ENCODE measurements at places on chromosomes 1 and 21. TPM values are rescaled to one million over a fixed set of nuclear protein-coding genes. Genes with fewer than 3 reads are reported as not detected.

- H3K4me1 ChIP-seq = no peaks in the 10 kb centered on the region
- H3K36me3 ChIP-seq = no peaks in the 10 kb centered on the region
- no peaks in the 10 kb centered on the region for H3K27me3 ChIP-seq
- H3K27ac ChIP-seq = no peak within 1 kb of the TSS
- DNase-seq = no peak
Observed at GRCh38 chr1:160646711-160647328, at the start of gene SLAMF1. TSS of gene SLAMF1 (minus strand) at chr1:160647044. CDS start at chr1:160646945, 99 bp downstream.

GRCh38 chr1:178039891-178040290 lies 54.0 kb upstream of the RASAL2 start:
- no peak for DNase-seq
- no peak overlapping the region for H3K27ac ChIP-seq
- H3K4me3 ChIP-seq = no peak overlapping the region
- no peaks in the 10 kb centered on the region for H3K36me3 ChIP-seq
- H3K4me1 ChIP-seq = no peaks in the 10 kb centered on the region

DNA sequence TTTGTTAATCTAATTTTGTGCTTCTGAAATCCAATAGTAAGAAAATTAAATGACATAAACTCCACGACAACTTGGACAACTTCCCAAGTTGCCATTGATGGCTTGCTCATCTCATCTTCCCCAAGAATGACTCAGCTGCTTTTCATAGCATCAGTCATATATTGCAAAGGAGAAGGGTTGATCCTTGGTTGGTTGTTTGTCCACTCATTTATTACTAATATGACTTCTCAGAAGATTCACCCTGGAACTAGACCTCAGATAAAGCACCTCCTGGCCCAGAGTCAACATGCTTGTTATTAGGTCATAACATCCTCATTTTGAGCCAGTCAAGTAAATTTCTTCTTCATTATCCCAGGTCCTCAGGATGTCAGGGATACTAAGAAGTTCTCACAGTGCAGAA lies 2.3 kb upstream of the LCE3D start:
- H3K36me3 ChIP-seq = no peaks in the 10 kb centered on the region
- H3K27me3 ChIP-seq = no peaks in the 10 kb centered on the region
- H3K4me1 ChIP-seq = no peaks in the 10 kb centered on the region
- H3K4me3 ChIP-seq = no peak overlapping the region
- no peak for DNase-seq

DNA sequence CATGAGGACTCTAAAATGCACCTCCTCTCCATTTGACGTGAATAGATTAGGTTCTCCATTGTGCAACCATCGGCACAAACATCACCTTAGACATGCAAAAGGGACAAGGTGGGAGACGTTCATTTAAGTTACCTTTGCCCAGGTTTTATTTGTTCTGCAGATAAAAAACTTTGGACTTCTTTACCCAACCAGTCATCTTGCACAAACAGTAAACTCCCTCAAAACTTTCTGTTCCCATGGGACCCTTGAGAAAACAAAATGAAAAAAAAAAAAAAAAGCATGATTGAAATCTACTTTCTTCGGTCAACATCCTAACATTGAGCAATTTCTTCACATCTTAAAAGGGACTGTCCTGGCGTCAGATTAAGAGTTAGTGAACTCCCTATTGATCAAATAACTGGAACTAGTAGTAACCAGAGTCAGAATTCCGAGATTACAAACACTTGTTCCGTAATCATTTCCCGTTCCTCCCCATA lies 31.4 kb upstream of the PROX1 start:
- no peak for DNase-seq
- H3K4me1 ChIP-seq = no peaks in the 10 kb centered on the region
- H3K36me3 ChIP-seq = no peaks in the 10 kb centered on the region
- H3K4me3 ChIP-seq = no peak overlapping the region
- H3K27ac ChIP-seq = no peak overlapping the region

DNA sequence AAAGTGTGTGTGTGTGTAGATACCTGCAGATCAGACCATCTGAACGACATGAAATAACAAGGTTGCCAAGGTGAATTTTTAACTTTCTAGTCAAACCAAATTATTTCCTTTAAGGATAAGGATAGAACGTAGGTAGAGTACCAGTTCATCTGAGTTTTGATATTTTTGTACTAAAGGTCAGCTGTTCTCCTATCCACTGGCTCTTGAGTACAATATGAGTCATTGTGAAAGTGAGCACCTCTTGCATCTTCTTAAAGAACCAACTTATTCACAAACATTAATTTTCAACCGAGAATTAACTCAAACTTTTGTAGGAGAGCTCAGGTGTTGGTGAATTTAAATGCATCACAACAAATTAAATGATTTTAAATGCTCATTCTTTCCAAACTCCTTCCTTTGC lies 71.5 kb downstream of the IFI44 start:
- H3K36me3 ChIP-seq = no peaks in the 10 kb centered on the region
- no peak for DNase-seq
- no peak overlapping the region for H3K4me3 ChIP-seq

DNA sequence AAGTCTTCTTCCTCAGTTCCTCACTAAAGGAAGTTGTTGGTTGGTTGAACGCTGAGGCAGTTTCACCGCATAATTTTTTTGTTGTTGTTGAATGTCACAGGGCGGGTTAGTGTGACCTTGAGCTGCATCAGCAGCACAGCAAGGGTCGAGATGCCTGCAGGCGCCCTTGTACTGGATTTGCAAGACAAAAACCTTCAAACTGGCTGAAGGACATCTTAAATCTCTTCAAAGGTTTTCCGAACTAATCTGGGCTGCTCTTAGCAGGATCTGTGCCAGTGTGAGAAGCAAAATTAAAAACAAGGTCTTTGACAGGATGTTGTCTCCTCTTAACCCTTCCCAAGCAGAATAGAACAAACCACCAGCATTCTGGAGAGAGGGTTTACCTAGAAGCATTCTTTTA lies 59.4 kb downstream of the NRIP1 start:
- no peaks in the 10 kb centered on the region for H3K27me3 ChIP-seq
- H3K27ac ChIP-seq = no peak overlapping the region
- peaks cover 4% of the 10 kb centered on the region for H3K4me1 ChIP-seq
- H3K4me3 ChIP-seq = no peak overlapping the region
- no peak for DNase-seq
- H3K36me3 ChIP-seq = no peaks in the 10 kb centered on the region

- H3K36me3 ChIP-seq = no peaks in the 10 kb centered on the region
- H3K4me1 ChIP-seq = no peaks in the 10 kb centered on the region
- DNase-seq = no peak
- no peak overlapping the region for H3K27ac ChIP-seq
- H3K4me3 ChIP-seq = no peak overlapping the region
Observed at GRCh38 chr1:30705698-30706097, 17.7 kb downstream of the MATN1 start.

- no peaks in the 10 kb centered on the region for H3K27me3 ChIP-seq
- H3K4me1 ChIP-seq = no peaks in the 10 kb centered on the region
Observed at GRCh38 chr1:238370599-238370998, 479.9 kb upstream of the ZP4 start.

- H3K27ac ChIP-seq = no peak overlapping the region
- no peaks in the 10 kb centered on the region for H3K36me3 ChIP-seq
- no peaks in the 10 kb centered on the region for H3K27me3 ChIP-seq
- DNase-seq = no peak
Observed at GRCh38 chr1:194225821-194226220, 1039.4 kb upstream of the B3GALT2 start.

DNA sequence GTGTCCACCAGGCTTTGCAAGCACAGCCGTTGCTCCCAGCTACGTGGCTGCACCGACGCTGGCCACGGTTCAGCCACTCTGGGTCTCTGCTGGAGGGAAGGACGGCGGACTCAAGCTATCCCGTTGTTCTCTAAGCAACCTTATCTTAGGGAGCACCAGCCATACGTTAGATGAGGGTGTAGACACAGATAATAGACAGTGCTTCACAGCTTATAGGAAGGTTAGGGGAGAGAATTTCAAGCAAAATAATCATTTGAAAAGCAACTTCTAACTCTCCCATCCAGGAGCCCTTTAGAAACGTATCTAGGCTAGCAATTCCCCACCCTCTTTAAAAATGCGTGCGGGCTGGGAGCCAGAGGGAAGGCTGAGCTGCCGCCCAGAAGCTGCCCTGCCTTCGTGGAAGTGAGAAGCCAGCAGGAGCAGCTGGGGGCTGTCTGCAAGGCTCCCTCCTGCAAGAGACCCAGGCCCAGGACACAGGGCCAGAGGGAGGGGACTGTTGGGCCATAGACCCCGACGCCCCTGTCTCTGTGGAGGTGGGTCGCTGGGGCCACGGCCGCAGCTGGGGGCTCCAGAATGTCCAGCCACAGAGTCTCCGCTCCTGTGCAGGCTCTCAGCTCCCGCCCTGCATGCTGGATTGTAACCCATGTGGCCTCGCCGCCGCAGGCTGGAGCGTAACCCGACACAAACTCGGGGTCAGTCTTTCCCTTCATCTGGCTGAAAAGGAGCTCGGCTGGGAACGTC lies 31.2 kb upstream of the COL6A2 start:
- H3K27ac ChIP-seq = peak overlapping the region; percentile 67
- peaks cover 3% of the 10 kb centered on the region for H3K4me1 ChIP-seq

DNA sequence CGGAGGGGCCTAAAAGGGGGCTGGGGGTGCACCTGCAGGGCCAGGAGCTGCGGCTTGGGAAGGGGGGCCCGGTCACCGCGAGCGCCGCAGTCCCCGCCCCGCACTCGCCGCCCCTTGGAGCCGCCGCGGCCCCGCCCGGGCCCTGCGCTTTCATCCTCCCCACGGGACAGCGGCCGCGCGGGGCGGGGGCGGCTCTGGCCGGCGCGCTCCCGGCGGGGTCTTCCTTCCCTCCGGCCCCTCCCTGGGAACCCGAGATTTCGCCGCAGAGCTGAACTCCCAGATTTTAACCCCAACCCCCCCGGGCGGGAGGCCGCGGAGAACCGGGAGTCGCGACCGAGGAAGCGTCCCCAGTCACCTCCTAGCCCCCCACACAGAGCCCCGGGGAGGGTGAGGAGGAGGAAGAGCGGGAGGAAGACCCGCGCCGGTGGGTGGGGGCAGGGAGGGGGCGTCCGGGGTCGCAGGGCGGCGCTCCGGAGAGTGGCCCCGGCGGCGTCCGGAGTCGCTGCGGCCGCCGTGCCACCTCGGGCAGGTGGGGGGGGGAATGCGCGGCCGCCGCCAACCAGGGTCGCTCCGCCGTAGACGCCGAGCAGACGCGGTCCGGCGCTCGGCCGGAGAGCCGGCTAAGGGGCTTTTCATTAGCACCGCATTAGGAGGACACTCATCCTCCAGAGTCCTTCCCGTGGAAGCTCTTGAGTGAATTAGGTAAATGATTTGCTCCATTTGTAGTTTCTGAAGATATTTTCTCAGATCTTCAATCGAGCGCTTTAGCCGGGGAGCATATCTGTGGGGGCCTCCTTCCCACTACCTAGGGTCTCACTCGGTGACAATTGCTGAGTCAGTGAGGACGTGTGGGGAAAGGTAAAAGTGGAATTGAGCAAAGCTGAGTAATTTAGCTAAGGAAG lies 31.6 kb upstream of the NFIA start:
- peak; percentile 38 for DNase-seq
- H3K27ac ChIP-seq = peak overlapping the region; percentile 96
- no peaks in the 10 kb centered on the region for H3K36me3 ChIP-seq
- H3K4me3 ChIP-seq = peak overlapping the region; percentile 96

DNA sequence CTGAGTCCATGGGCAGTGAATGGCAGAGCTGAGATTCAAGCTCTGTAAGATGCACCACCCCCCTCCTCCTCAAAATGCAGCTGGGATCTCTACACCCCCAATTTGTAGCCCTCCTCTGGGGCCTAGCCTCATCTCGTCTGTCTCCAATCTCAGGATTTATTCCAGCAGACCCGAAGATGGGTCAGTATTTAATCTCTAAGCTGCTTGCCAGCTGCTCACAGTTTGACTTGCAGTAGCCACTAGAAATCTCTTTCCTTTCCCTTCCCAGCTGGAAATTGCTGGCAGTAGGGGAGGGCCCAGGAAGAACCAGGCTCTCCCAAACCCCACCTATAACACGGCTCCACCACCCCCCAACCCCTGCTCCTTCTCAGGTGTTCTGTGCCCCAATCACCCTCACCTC lies 1.5 kb downstream of the LACTBL1 start:
- no peak for DNase-seq
- H3K27ac ChIP-seq = no peak overlapping the region
- H3K27me3 ChIP-seq = no peaks in the 10 kb centered on the region
- H3K36me3 ChIP-seq = no peaks in the 10 kb centered on the region
- no peak overlapping the region for H3K4me3 ChIP-seq

DNA sequence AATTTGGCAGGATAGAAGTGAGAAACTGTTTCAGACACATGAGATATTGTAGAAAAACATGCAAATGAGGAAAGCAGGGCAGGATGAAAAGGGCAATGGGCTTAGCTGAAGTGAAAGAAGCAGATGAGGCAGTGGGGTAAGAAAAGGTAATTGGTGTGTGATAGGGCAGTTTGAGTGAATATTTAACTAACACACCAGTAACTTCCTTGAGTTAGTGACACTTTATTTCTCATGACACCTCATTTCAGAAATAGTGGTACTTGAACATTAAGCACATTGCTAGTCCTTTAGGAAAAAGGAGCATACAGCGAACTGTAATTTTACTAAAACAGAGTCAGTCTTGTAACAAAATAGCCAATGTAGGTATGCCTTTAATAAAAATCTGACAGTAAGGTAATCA lies 415.0 kb downstream of the DPYD start:
- no peaks in the 10 kb centered on the region for H3K36me3 ChIP-seq
- no peaks in the 10 kb centered on the region for H3K4me1 ChIP-seq
- H3K4me3 ChIP-seq = no peak overlapping the region
- H3K27me3 ChIP-seq = no peaks in the 10 kb centered on the region

DNA sequence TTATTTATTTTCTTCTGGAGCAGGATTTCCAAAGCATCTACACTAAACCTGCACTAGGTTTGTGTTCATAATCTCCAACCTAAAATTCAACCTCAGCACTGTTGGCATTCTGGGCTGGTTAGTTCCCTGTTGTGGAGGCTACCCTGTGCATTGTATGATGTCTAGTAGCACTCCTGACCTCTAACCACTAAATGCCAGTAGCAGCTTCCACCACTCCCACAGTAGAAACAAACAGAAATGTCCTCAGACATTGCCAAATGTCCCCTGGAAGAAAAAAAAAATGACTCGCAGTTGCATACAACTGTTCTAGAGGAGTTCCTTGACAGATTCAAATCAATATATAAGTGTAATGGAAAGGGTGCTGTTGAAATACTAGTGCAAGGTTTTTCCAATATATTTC lies 18.9 kb downstream of the GRIK1 start:
- H3K36me3 ChIP-seq = no peaks in the 10 kb centered on the region
- H3K27ac ChIP-seq = no peak overlapping the region
- H3K4me3 ChIP-seq = no peak overlapping the region
- H3K4me1 ChIP-seq = no peaks in the 10 kb centered on the region

DNA sequence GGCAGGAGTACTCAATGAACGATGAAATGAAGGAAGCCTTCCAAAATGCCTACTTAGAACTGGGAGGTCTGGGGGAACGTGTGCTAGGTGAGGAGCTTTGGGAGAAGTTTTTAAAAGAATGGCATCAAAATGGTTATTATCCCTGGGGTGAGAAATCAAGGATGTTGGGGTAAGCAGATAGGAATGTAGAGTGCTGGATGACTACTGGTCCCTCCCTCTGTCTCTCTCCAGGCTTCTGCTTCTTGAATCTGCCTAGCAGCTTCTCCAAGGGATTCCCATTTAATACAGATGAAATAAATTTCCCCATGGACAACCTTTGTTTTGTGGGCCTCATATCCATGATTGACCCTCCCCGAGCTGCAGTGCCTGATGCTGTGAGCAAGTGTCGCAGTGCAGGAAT lies 19.0 kb upstream of the CASQ1 start:
- no peak overlapping the region for H3K27ac ChIP-seq
- no peaks in the 10 kb centered on the region for H3K27me3 ChIP-seq
- DNase-seq = no peak
- H3K36me3 ChIP-seq = no peaks in the 10 kb centered on the region
- no peak overlapping the region for H3K4me3 ChIP-seq

CD1D gene
- 3.1 TPM for total RNA-seq

GNAT2 gene
- not detected for total RNA-seq

PADI2 gene
- total RNA-seq = 5.0 TPM

GSTM5 gene
- total RNA-seq = 12.3 TPM

SLC6A9 gene
- 5.6 TPM for total RNA-seq

TM2D1 gene
- 59.6 TPM for total RNA-seq

TSPAN1 gene
- total RNA-seq = 77.2 TPM

C1orf52 gene
- 12.7 TPM for total RNA-seq

DFFB gene
- total RNA-seq = 5.3 TPM

Measured in prostate gland (tissue), 2 donors.